ENCODE measurements at places on chromosomes 12 and 14.

GRCh38 chr12:76738824-76739579 is 24.9 kb upstream of the ZDHHC17 start:
- DNase-seq, result no peak

DNA sequence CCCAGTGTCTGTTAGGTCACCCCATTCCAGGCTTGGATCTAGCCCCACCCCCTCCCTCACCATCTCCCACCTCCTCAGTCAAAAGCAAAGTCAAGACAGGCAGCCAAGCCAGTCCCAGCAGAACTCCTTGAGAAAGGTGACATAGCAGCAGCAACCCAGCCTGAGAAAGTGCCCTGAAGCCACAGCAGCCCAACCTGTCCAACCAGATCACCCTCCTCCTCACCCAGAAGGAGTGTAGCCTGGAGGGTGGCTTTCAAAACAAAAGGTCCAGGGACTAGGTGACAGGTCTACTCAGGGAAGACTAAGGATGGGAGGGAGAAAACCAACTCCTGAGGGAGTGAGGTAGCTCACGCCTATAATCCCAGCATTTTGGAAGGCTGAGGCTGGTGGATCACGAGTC is 5.2 kb downstream of the RAB15 start:
- no peak for DNase-seq

- DNase-seq, result no peak
Observed at GRCh38 chr12:117890137-117890536, 78.7 kb downstream of the KSR2 start.

DNA sequence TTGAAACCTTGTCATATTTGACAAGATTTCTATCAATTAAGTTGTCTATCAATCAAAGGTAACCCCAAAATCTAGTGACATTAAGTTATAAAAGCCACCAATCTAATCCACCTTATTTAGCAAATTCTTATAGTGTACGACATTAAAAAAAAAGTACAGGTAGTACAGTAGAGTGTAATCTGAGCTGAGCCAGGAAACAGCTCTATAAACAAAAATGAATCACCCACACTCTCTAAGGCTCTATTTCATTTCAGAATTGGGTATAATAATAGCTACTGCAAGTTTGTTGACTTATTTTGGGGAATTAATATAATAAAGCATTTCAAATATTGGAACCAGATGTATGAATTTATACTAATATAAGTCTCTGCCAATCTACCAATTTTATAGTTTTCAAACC is 342.4 kb upstream of the FLRT2 start:
- no peak for DNase-seq

GRCh38 chr12:59839514-59839913 is 243.7 kb downstream of the SLC16A7 start:
- DNase-seq, result no peak

- no peak for DNase-seq
Observed at GRCh38 chr14:71891185-71891584, 41.0 kb upstream of the RGS6 start.

DNA sequence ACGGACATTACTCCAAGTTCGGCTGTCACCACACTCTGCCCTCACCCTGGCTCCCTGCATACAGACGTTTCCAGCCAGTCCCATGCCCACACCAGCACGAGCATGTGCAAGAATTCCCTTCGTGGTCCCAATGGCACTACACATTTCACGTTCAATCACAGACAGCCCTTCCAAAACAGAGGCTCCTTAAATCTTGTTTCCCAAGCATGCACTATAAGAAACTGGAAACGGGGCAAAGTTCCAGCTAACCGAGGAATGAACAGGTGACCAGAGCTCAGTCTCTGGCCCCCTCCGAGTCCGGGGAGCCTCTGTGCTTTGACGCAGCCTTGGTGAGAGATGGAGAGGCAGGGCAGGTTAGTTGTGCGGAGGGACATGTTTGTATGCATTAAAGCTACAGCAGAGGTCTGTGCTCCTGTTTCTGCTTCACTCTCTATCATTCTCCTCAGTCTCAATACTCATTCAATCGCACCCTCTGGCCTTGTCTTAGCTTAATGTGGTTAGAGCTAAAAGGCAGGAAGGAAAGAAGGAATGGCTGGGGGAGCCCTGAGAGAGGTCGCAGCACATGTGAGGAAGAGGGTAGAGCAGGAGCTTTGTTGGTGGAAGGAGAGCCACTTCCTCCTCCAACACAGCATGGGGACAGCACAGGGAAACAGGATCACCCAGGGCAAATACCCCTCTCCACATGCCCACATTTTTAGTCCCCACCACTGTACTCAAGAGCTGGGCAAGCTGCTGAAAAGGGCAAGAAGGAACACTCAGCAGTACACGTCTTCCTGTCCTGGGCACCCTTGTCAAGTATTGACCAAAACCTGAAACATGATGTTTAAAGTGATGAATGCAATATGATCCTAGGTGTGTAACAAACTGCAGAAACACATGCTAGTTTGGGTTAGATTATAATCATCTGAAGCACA is 12.2 kb upstream of the SELPLG start:
- DNase-seq, result no peak

DNA sequence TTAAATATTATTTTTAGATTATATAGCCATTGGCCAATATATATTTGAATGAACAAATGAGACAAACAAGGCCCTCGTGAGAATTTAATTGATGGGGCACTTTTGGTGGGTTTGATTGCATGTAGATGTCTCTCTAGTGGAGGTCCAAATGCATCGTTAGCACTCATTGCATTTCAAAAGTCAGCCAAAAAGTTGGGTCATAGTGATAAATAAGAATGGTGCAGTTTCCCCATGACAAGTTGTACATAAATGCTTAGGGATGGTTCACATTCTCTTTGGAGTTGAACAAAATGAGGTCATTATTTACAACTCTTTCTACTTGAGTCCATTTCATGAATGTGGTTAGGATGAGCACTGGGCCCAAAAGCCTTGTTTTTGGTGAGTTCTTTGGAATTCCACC is 1.0 kb downstream of the BEST3 start:
- DNase-seq, result no peak
